ENCODE measurements at places on chromosomes 7 and 10. TPM values are rescaled to one million over a fixed set of nuclear protein-coding genes. Genes with fewer than 3 reads are reported as not detected.

GRCh38 chr7:30169579-30169978 lies 34.8 kb downstream of the MTURN start:
- DNase-seq, result peak; percentile 86

DNA sequence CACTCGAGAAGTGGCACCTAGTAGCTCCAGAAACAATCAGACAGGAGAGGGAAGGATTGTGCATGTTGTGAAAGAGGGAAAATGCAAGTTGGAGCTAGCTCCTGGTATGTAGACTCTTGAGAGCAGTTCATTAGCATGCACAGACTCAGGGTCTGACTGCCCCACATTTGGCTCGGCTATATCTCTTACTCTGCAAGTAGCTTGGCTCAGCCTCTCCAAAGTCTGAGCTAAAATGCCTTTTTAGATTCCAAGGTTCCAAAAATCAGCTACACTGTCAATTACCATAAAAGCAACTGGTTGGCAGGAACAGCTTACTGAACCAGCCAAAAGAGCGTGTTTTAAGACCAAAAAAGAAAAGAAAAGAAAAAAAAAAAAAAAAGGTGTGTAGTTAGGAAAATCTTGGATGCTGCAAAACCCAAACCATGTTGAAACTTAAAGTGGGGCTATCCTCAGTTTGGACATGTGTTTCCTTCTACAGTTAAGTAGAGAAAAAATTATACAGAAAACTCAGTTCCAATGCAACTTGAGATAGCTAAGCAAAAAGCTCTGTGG lies 65.5 kb downstream of the MKX start:
- no peak for DNase-seq

DNA sequence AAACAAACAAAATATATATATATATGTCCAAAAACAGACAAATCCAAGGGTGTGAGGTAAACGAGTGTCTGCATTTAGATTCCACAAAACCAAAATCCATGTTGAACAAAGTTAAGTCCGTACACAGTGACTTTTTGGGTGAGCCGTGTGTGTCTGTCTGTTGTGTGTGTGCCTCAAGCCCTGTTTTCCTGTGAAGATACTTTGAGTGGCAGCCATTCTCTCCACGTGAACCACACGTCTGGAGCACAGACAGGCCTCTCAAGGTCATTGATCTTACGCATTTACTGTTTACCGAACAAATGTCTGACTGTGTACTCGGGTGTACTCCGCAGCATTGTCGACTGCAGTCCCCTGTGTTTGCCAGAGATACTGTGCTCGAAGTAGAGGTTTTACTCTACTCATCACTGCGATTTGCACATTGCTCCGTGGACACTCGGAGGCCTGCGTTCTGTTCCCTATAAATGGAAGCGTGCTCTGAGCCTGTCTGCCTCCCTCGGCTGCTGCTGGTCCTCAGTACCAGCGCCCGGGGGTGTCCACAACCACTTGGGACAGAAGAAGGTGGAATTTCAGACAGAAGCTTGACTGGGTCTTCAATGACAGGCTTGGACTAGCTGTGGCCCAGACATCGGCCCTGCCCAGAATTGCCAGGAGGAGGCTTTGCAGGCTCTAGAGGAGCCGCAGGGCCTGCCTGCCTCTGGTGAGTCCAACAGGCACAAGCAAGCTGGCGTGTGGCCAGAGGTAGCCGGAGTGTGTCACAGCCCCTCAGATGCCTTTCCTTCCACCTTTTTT lies 22.1 kb downstream of the CYP17A1 start:
- DNase-seq, result peak; percentile 80

DNA sequence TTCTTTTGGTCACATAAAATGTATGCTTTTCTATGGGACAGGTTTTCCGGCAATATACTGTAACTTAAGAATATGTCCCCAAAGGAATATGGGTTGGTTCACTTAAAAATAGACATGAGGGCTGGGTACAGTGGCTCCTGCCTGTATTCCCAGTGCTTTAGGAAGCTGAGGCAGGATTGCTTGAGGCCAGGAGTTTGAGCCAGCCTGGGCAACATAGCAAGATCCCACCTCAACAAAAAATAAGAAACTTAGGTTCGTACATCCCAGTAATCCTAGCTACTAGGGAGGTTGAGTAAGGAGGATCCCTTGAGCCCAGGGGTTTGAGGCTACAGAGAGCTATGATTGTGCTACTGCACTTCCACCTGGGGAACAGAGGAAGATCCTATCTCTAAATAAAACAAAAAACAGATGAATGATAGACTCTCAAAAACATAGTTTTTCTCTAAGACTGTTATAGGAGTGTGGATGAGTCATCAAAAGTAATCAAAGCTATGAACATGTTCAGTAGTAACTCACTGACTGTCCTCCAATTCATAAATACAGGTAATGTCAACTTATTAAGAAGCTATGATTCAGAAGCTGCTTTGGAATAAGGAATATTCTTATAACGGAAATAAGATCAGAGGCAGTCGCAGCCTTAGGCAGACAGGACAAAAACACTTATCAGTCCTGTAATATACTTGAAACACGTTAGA lies 2.6 kb upstream of the SEC31B start:
- DNase-seq, result no peak

DNA sequence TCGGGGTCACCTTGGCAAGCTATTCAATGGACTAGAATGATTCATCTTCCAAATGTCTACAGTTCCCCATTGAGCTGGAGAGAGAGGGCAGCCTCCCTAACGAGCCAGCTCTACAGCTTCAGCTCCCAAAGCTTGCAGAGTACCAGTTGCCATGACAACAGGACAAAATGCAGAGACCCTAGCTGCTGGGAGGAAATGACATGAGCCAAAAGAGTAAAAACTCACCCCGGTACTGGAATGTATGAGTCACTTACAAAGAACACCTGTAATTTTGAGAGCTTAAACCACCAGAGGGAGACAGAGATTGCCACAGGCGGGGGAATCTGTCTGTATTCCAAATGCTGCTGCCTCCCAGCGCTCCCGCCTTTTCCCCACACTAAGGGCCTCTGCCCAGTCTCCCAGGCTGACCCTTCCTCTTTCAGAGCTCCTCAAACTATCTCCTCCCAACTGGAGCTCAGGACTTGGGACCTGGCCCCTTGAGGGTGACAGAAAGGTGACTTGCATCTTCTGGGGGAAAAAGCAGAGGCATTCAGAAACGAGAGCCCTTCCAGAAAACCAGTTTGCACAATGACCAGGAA lies 95.5 kb downstream of the CUL2 start:
- peak; percentile 65 for DNase-seq

- DNase-seq, result no peak
Measured at GRCh38 chr7:116197360-116197759, 13.0 kb upstream of the TES start.

DNA sequence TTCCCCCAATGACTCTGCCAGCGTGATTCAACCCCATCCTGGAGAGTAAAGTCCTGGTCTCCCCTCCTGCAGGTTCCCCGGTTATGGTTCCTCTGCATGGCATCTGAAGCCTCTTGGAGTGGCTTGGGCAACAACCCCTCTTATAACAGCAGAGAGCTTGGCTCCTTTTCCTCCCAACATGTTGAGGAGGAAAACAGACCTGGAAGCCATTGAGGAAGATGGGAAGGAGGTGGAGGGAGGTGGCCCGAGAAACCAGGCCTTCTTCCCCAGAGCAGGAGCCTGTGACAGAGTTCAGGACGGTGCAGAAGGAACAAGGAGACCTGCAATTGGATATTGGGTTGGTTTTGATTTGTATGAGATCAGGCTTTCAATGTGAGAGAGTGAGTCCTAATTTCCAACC lies 184.0 kb upstream of the ADCY1 start:
- no peak for DNase-seq

GRCh38 chr10:16992611-16993119 lies 136.9 kb downstream of the CUBN start:
- DNase-seq, result no peak

DNA sequence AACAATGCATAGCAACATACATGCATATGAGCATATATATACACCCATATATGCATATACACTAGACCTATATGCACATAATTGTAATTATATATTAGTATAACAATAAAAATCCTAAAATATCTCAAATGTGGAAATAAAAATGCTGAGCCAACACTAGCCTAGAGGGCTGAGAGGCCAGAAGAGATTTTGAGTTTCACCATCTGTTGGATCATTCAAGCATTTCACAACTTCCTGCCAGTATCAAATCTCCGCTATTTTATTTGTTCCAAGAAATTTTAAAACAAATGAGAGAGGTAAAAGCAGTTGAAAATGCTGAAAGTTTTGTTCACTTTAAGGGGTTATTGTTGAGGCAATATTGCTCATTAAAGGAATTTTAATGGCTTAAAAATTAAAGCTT lies 187.0 kb downstream of the PCDH15 start:
- no peak for DNase-seq

DNA sequence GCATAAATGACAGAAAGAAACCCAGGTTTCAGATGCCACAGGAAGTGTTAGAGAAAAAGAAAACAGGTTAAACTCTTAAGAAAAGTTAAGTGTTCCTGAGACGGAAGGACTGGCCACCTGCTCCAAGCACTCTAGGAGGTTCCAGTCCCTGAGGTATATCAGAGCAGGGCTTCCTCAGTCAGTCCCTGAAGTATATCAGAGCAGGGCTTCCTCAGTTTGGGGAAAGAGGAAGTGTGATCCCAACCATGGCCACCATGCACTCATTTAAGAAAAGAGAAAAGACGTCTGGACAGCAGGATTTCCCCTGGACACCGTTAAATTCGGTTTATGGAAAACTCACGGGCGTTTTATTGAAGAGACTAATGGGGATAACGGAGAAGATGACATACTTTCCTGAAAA lies 133.4 kb upstream of the PFKP start:
- no peak for DNase-seq

- no peak for DNase-seq
Measured at GRCh38 chr10:86068231-86069054, 298.2 kb downstream of the GRID1 start.

DNA sequence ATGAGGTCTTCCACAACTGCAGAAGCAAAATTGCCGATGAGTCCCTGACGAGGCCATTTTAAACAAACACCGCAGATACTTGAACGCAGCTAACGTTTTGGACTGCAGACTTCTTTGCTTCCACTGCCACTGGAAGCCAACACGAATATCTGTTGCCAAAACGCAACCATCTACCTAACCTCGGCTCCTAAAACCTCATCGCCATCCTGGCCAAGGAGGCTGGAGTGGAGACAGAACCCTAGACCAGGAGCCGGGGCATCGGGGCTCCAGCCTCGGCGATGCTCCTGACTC lies 493 bp downstream of the WDR91 start:
- no peak for DNase-seq

GRCh38 chr10:122459561-122460273 lies 1.6 kb upstream of the HTRA1 start:
- DNase-seq, result peak; percentile 35

DNA sequence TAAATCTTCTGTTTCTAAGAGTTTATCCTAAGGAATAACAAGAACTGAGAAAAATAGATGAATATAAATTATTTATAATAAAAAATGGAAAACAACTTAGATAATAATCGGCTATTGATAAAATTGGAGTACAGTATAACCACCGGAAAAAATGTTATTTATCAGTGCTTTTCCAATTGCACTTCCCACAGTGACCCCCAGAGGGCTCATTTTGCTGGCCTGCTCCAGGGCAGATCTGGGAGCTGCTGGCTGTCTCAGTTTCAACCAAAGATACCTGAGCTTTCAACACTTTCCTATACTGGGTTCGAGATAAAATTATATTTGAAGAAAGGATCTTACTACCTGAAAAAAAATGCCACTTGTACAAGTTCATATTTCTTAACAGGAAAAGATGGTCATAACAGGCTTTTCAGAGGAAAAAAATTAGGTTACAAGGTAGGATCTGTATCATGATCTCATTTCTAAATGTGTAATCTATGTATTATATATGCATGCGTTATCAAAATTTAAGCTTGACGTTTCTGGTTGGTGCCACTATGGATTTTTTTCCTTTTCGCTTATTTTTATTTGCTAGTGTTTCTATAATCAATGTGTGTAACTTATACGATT lies 165.7 kb downstream of the NPSR1 start:
- peak; percentile 65 for DNase-seq

DNA sequence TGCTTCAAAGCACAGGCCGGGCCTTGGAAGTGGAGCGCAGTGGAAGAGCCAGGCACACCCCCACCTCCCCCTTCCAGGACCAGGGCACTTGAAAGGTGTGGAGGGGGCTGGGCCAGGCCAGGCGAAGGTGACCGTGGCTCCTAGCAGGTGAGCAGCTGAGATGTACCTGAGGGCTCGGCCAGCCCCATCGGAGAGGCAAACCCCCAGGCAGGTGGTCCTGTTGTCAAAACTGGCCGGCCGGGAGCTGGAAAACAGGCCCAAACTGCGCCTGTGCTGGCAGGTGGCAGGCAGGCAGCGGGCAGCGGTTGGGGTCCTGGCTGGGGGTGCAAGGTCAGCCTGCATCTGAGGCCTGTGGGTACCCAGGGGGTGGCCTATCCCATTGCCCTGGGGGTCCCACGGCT lies 96.4 kb upstream of the DNAAF5 start:
- DNase-seq, result no peak

- DNase-seq, result no peak
Measured at GRCh38 chr7:2803342-2803692, 40.8 kb downstream of the GNA12 start.

DNA sequence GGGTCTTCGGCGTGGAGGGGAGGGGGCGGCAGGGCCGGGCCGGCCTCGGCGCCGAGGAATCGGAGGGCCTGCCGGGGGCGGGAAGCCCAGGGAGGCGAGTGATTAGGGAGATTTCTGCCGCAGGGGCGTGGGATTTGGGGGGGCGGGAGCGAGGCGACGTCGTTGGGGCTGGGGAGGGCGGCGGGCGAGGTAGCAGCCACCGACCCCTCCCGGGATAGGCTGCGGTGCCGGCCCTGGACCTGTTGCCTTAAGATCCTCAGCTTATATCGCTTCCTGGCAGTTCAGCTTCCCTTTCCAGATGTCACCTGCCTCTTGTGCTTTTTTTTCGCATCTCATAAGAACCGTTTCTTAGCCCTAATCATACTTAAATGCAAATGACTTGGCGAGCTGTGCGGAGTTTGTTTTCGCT lies 655 bp downstream of the LMTK2 start:
- peak; percentile 13 for DNase-seq

DNA sequence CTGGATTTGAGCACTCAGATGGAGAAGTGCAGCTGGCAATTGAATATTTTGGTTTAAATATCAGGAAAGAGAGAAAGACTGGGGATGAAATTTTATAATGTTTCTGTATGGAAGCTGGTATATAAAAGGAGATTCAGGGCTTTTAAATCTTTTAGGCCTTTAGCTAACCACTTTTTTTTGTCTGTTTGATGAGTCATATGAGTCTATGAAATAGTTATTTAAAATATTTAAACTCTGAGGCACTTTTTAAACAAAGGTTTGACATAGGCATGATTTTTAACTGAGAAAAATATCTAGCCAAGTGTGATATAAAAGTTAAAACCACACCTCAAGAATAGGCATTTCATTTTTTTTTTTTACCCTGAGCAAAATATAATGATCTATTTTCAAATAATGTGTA lies 944.3 kb downstream of the GATA3 start:
- DNase-seq, result no peak

The PDGFA gene
- total RNA-seq, result 34.1 TPM

The ARHGAP12 gene
- total RNA-seq, result 16.9 TPM

The CXCL12 gene
- total RNA-seq, result 2.2 TPM

The TET1 gene
- 0.21 TPM for total RNA-seq

The SDHAF3 gene
- total RNA-seq, result 22.6 TPM

The NME8 gene
- total RNA-seq, result not detected
